ENCODE measurements at places on chromosomes 7 and 10.

GRCh38 chr10:9334270-9334669, 1279.8 kb downstream of the GATA3 start:
- DNase-seq, result no peak

GRCh38 chr7:27113991-27114769, 11.7 kb upstream of the HOXA2 start:
- DNase-seq, result peak; percentile 44

DNA sequence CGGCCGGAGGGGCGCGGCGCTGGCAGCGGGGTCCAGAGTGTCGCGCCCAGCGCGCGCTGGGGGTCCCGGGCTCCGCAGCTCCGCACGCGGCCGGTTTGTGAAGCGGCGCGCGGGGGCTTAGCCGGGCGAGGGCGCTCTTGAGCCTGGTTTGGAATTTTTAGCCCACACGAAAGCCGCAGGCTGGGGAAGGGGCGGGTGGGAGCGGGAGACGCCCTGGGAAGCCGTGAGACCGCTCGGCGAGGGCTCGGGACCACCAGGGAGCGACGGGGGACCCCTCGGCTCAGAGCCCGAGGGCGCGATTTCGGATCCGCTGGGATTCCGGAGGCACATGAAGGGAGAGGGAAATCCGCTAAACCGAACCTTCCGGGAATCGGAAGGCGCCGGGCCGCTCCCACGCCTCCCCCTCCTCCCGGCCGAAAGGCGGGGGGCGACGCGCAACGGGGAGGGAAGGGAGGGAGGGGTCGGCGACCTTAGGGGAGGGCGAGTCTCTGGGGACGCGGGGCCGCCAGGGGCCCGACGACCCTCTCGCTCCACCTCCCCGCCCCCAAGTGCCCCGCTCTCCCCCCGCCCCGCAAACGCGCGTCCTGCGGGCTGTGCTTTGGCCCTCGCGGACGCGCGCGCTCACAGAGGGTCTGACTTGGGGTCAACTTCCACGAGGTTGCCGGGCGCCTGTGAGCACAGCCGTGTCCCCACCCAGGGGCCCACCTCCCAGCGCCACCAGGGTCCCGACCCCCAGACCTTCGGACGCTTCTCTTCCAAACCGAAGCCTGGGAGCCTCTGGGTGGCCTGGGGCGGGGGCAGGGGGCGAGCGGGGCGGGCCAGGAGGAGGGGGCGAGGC, 5.1 kb upstream of the ELFN1 start:
- DNase-seq, result peak; percentile 91

GRCh38 chr7:47179812-47180515, 401.9 kb downstream of the TNS3 start:
- DNase-seq, result peak; percentile 76

- no peak for DNase-seq
Measured at GRCh38 chr10:71941318-71941717, 22.9 kb upstream of the CHST3 start.

- no peak for DNase-seq
Measured at GRCh38 chr10:119931871-119932270, 39.3 kb downstream of the SEC23IP start.

DNA sequence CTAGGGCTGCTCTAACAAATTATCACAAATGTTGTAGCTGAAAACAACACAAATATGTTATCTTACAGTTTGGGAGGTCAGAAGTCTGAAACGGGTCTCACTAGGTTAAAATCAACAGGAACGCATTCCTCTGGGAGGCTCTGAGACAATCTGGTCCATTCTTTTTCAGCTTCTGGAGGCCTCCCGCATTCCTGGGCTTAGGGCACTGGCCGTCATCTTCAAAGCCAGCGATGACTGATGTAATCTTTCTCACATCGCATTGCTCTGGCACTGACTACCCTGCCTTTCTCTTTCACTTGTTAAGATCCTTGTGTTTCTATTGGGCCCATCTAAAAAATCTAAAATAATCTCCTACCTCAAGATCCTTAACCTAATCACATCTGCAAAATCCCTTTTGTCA, 1071.5 kb upstream of the C7orf33 start:
- no peak for DNase-seq

DNA sequence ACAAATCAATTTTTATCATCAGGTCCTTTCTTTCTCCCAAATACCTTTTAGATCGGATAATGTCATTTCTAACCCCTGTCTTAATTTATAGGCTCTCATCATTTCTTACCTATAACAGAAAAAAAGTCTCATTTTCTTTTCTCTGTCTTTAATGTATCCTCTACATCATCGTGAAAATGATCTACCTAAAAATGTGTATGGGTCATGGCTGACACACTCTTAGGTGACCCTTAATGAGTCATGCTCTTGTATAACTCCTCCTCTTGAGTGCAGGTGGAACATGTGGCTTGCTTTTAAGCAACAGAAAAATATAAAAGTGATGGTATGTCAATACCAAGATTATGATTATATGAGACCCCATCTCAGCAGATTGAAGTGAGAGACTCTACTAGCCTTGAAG, 139.4 kb downstream of the SEMA3C start:
- no peak for DNase-seq

DNA sequence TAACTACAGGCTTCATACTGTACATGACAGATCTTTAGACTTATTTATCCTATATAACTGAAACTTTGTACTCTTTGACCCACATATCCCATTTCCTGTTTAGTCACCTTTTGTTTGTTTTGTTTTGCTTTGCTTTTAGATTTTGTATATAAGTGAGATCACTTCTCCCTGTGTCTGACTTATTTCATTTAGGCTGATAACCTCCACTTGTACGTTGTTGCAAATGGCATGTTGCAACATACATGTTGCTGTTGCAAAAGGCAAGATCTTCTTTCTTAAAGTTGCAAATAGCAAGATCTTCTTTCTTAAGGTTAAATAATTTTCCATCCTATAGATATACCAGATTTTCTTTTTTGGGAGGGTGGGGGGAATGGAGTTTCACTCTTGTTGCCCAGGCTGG, 341.5 kb downstream of the OTUD1 start:
- no peak for DNase-seq

DNA sequence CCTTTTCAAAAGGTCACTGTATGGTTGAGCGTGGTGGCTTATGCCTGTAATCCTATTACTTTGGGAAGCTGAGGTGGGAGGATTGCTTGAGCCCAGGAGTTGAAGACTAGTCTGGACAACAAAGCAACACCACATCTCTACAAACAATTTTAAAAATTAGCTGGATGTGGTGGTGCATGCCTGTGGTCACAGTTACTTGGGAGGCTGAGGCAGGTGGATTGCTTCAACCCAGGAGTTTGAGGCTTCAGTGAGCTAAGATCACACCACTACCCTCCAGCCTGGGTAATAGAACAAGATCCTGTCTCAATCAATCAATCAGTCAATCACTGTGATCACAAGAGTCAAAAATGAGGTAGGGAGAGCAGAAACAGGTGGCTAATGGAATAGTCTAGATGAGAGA, 97.0 kb downstream of the SUGCT start:
- DNase-seq, result no peak

GRCh38 chr7:115387137-115387536, 465.2 kb downstream of the MDFIC start:
- no peak for DNase-seq

DNA sequence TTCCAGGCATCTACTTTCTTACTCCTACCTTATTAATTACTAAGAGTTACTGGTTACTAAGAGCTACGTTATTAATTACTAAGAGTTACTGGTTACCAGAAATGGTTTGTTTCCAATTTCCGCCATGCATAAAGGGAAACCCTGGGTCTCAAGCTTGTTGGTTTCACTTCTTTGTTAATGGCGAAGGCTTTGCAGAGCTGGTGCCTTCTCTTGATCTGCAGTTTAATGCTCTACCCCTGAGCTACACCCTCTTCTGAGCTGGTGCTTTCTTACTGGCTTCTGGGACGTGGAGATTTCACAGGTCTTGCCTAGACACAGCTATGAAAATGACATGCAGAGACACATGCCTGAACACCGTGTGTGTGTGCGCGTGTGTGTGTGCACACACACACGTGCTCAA, 560 bp downstream of the CPA4 start:
- DNase-seq, result no peak

DNA sequence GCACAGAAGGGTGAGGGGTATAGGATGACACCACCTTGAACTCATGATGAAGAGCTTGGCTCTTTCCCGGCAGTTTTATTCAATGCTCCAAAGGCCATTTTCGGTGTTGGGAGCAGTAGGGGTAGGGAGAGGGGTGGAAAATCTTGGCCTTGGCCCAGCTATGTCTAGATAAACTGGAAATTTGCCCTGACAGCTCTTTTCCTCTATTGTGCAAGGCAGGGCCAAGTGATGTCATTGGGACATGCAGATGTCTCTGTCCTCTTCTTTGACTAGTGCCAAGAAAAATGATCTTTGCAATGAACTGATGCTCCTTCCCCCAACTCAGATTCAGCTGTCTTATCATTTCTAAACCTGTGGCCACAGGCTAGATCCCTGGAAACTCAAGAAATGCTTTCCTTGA, 27.7 kb upstream of the PRKCQ start:
- DNase-seq, result no peak

DNA sequence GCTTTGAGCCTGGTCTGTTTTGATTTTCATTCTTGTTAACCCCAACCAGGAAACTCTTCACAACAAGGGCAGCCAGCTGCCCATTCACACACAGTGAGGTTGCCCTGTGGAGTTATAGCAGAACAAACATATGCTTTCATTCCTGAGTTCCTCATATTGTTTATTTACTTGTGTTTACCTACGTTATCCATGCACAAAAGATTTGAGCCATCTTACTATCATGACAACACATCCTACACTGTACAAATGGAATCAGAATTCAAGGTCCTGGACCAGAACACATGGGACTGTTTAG, 21.7 kb upstream of the BMPER start:
- DNase-seq, result no peak

GRCh38 chr7:42560866-42561265, 323.9 kb upstream of the GLI3 start:
- DNase-seq, result no peak

DNA sequence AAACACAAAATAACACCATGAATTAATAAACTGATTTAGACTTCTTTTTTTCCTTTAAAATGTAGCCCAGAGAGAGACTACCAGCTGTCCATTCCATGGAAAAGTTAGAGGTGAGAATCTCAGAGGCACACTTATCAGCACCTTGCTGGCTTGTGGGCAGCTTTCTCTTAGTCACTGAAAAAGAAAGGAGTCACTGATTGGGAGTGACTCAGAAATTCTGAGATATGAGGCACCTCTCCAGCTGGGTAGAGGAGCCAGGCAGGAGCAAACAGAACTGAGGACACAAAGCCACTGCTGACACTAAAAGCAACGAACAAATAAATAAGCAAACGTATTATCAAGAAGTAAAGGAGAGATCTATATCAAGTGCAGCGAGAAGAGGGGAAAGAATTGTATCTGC, 310.6 kb downstream of the PARD3 start:
- peak; percentile 31 for DNase-seq

DNA sequence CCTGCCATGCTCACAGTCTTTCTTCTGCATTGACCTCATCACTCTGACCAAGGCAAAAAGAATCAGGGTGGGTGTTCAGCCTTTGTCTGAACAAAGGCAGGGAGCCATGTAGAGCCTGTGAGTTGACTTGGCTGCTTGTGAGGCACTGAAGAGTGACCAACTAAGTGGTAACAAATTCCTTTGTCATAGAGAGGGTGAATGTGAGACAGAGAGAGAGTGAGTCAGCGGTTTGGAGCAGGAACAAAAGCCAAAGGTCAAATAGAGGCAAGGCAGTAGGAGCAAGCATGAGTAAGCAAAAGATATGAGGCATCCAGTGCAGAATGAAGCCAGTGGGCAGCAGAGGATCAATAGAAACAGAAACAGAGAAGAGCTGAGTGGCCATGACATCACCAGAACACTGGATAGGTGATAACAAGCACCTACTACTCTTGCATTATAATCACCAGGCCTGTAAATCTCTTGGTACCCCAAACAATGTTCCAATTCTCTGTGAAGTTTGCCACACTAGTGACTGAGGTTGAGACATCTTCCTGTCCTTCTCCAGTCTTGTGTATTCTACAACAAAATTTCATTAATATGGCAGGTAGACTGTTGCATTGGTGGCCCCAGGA, 116.2 kb upstream of the LAMB4 start:
- DNase-seq, result peak; percentile 76

GRCh38 chr10:72893136-72893798, at the start of gene OIT3:
Gene OIT3 (plus strand): TSS chr10:72893739. CDS start chr10:72893799, 60 bp downstream.
- no peak for DNase-seq

- no peak for DNase-seq
Measured at GRCh38 chr7:11473807-11474424, 358.1 kb downstream of the THSD7A start.

DNA sequence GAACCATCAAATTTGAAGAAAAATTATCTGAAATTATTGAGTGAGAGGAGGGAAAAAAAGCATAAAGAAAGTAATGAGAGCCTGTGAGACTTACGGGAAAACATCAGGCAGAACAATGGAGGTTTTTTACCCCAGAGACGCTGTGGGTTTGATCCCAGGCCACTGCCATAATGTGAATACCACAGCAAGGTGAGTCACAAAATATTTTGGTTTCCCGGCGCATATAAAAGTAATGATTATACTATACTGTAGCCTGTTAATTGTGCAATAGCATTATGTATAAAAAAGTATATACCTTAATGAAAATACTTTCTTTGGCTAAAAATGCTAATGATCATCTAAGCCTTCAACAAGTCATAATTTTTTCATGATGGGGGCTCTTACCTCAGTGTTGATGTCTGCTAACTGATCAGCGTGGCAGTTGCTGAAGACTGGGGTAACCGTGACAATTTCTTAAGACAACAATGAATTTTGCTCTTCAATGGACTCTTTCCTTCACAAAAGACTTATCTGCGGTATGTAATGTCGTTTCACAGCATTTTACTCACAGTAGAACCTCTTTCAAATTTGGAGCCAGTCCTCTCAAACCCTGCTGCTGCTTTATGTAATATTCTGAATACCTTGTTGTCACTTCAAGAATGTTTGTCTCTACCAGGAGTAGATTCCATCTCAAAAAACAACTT, 97.0 kb upstream of the FAM20C start:
- DNase-seq, result peak; percentile 20

DNA sequence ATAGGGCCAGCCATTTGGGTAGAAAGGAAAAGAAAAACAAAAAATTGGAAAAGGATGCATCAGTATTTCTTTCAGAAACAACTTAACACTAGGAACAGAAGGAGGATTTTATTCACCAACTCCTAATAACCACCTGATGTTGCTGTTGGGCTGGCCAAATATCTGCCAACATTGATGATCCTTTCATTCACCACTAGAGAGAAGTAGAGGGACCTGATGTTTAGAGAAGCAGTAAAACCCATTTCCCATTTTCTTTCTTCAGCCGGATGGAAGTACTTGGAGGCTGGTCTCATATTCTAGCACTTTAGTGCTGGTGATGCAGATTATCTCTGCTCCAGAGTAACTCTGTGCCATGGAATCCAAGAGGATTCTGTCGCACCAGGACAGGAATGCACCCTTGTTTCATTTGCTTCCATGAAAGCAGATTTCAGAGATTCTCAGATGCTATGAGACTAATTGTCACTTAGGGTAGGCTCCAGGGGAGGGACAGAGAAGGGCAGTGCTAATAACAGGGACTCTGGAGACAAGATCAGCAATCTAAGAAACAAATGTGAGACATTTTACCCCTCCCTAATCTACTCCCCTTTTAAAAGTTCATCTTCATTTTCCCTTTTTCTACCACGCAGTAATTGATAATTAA, 3.1 kb downstream of the KLLN start:
- DNase-seq, result peak; percentile 30

Data from AG08396 (cell line).